Activated CD4-positive, alpha-beta T cell treated with anti-CD3 and anti-CD28 coated beads, Interleukin-2, Interleukin-6, amounts not matched to agents 100 ng/mL and 50 ng/mL, durations not matched to agents 16 hours and 8 hours (primary cell): ENCODE measurements at places on chromosomes 2 and 18.

GRCh38 chr18:58473071-58473470, 155.8 kb downstream of the ALPK2 start:
- DNase-seq: no peak

- DNase-seq: no peak
Measured at GRCh38 chr2:122805346-122805745, 1049.9 kb downstream of the TSN start.

DNA sequence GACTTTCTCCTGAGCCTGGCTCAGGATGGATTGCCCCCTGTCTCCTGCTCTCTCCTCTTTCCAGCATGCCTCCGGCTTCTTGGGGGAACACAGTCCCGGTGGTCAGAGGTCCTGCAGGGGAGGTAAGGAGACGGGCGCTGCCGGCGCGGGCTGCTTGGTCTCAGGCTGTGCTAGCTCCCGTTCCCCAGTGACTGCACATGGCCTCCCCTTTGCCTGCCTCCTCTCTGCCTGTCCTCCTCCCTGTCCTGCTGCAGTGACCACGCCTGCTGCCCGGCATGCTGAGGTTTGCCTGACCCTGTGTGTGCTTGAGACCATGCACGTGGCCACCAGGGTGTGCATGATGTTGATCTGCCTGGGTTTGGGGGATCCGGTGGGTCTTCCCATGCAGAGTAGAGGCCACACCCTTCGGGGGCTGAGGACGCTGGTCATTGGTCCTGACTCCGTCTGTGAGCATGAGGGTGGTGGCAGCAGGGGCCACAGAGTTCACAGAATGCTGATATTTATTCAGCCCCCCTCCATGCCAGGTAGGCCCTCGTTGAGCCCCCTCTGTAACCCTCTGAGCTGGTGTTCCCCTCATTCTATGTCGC, 42.9 kb upstream of the MCFD2 start:
- no peak for DNase-seq

DNA sequence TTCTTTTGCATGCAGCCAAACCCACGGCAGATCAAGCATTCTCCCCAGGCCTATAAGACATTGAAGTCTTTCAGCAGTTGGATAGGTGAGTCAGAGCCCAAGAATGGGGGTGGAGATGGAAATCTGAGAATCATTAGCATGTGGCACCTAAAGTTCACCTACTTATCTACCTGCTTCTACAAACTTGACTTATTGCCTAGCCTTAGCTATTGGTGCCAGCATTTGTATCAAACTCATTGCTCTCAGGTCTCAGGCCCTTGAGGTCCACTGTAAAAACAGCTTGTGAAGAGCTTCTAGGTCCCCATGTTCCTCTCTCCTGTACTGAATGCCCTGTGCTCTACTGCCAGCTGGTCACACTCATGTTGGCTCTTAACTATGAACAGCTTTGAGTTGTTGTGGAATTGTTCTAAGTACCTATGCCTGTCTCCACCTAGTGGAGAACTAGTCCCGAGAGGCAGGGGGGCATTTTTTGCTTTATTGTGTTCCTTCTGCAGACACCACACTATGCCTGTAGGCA, 278.4 kb upstream of the SPRED2 start:
- DNase-seq: peak; percentile 7

DNA sequence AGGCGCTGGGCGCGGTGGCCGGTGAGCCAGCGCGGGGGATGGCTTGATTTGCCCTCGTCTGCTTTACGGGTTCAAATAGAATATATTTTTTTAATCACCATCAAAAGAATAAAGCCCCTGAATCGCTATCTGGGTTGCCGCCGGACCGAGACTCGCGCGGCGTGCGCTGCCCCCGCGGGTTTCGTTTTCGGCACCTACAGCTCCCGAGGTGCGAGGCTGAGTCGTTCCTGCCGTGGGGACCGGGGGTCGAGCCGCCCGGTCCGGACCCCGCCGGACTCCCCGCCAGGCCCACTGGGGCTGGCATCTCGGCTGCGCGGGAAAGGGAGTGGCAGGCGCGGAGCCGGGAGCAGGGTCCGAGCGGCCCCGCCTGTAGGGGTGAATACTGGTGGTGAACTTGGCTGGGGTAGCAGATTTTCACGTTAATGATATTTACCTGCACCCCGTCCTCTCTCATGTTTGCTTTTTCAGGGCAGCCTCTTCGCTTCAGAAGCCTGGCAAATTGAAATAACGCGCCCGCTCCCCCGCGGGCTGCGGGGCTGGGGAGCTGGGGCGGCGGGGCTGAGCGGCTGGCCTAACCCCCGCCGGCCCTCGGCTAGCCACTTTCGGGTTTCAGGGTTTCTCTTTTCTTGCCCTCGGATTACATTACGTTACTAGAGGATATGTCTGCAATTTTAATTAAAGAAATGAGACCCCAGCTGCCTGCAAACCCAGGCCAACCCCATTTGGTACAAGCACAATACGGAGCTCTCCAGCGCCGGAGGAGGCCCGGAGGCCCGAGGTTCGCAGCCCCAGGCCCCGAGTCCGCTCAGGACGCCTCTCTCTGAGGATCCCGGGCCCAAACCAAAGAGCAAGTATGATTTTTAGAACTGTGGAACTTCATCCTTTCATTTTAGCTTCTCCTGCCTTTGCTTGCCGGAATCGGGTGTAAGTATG, 1.7 kb upstream of the CELF4 start:
- DNase-seq: no peak

GRCh38 chr2:221517696-221518151, 54.4 kb downstream of the EPHA4 start:
- DNase-seq: peak; percentile 90

DNA sequence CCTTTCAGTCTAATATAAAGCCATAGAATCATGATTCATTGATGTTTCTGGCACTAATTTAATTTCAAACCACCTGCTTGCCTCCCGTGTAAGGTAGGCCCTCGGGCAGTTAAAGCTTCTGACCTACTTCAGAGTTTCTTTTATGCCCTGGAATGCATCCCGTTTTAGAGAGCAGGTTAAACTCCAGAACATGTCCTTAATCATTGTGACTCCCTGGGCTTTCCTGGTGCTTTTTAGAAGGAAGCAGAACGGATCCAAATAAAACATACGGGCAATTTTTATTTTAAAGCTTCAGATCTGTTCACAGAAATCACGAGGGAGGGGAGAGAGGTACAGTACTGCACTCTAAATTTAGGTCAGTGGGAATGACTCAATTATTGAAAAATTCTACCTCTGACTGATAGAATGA, 134.8 kb downstream of the GCA start:
- DNase-seq: no peak

DNA sequence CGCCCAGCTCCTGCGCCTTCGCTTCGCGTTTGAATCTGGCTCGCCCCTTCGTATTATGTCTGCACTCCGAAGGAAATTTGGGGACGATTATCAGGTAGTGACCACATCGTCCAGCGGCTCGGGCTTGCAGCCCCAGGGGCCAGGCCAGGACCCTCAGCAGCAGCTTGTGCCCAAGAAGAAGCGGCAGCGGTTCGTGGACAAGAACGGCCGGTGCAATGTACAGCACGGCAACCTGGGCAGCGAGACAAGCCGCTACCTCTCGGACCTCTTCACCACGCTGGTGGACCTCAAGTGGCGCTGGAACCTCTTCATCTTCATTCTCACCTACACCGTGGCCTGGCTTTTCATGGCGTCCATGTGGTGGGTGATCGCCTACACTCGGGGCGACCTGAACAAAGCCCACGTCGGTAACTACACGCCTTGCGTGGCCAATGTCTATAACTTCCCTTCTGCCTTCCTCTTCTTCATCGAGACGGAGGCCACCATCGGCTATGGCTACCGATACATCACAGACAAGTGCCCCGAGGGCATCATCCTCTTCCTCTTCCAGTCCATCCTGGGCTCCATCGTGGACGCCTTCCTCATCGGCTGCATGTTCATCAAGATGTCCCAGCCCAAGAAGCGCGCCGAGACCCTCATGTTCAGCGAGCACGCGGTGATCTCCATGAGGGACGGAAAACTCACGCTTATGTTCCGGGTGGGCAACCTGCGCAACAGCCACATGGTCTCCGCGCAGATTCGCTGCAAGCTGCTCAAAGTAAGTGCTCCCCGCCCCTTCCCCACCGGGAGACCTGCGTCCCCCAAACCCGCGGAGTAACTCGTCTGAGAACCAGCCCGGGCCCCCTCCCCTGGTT, 453 bp downstream of the KCNJ3 start:
- no peak for DNase-seq

DNA sequence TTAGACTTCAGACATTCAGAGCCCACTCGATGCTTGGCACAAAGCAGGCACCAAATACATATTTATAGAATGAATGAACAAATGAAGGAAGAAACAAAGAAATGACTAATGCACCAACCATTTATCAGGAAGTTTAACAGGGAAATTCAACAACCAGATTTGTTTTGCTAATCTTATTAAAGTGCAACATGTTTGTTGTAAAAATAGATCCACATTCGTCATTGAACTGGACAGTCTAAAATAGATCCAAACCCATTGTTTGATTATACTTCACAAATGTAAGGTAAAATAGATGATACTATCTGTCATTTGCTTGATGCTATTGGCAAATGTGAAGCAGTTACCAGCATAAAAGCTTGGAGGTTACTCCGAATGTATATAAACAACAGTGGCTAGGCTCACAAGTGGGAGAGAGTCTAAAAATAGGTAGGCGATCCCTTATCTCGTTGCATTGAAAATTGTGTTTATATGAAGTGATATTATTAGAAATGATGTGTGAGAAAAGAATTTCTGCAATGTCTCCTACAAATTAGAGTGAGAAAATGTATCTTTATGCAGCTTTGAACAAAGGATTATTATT, 246.2 kb downstream of the NEDD4L start:
- no peak for DNase-seq
